H9 (cell line): ENCODE measurements at places on chromosomes 5 and 9.

GRCh38 chr5:74492230-74492629, 148.3 kb downstream of the ENC1 start:
- DNase-seq, result no peak

DNA sequence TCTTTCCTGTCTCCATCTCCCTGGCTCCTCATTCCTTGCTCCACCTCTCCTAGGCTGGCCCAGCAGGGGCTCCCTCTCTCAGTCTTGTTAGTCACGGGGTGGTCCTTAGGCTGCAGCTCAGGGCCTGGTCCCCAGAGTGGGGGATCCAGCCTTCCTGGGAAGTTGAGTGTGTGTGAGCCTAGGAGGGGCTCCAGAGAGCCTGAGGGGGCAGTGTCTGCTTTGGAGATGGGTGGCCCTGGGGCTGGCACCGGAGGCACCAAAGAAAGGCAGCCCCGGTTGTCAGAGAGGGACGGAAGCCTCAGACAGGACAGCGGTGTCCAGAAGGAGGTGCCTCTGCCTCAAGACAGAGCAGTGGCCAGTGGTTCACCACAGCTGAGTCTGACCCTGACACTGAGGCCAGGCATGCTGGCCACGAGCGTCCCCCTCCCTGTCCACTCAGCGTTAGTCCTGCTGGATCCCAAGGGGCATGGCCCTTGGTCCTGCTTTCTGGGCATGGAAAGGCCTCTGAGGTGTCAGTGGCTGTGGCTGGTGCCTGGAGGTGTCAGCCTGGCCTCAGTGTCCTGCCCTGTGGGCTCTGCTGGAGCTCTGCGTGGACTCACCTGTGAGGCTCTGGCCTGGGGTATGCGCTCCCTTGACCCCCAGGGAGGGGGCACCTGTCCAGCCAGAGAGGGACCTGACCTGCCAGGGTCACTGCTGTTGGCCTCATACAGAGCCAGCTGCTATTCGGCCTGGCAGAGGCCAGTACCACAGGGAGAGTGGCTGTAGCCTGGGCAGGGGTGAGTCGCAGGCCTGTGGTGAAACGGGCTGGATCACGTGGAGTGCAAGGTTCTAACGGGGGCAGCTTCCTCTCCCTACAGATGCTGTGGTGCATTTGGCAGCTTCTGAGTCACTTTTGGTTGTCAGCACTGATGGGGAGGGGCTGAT, 130.6 kb downstream of the CACNA1B start:
- no peak for DNase-seq

DNA sequence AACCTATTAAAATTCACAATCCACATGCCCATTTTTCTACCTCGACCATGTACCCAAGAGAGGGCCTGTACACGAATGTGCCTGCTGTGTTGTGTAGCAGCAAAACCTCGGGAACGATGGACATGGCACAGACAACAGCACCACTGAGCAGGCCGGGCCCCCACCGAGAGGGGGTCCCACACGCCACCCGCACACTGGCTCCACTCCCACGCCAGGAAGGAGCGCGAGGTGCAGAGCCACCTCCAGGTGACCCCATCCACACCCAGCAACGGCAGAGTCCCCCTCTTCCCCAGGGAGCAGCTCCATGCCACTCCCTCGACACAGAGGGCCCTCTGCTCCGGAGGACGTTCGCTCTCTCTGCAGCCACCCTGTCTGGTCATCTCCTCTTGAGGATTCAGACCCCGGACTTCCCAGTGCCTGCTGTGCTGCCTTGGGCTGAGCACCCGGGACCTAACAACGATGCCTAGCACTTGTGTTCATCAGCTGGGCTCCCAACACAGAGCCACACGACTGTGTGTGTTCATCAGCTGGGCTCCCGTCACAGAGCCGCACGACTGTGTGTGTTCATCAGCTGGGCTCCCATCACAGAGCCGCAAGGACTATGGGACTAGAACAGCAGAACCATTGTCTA, 25.3 kb upstream of the ADAMTS2 start:
- DNase-seq, result no peak

- no peak for DNase-seq
Observed at GRCh38 chr9:2717385-2717784, at the start of gene KCNV2. Gene KCNV2, plus strand, starts transcription at chr9:2717510. Its CDS starts 230 bp downstream, at chr9:2717740.

DNA sequence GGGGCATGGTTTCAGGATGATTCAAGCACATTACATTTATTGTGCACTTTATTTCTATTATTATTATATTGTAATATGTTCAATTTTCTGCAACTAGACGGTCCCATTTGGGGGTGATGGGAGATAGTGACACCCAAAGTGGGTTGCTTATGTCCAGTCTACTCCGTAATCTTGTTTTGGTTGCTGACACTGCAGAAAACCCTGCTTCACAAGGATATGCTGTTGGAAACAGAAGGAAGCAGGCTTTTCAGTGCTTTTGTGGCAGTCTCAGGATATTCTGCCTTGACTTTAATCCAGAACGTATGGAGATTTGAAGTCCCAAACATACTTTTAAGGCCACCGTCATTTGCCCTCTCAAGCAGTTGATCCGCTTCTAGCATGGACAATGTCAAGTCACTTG, 47.5 kb upstream of the LARP1 start:
- no peak for DNase-seq
